CD14-positive monocyte (primary cell): ENCODE measurements at places on chromosomes 4 and X.

DNA sequence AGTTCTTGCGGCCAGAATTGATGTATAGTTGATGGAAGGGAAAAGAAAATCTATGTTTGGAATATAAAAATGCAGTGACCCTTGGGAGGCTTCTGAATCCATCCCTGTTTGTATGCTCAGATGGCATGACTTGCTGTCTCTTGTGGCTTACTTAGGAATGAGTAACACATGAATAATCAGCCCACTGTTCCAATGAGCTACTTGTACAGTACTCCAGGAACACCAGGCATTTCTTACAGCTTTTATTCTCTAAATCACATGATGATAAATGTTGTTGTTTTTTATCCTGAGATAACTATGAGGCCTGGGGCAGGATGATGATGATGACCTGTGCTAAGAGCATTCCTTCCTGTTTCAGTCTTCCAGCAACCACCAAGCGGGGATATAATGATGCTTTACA, 18.9 kb downstream of the TMPRSS11E start:
- DNase-seq: no peak

GRCh38 chr4:108446556-108446955, 173.8 kb upstream of the RPL34 start:
- DNase-seq: no peak

- DNase-seq: no peak
Measured at GRCh38 chr4:15525080-15525479, 55.4 kb downstream of the CC2D2A start.

DNA sequence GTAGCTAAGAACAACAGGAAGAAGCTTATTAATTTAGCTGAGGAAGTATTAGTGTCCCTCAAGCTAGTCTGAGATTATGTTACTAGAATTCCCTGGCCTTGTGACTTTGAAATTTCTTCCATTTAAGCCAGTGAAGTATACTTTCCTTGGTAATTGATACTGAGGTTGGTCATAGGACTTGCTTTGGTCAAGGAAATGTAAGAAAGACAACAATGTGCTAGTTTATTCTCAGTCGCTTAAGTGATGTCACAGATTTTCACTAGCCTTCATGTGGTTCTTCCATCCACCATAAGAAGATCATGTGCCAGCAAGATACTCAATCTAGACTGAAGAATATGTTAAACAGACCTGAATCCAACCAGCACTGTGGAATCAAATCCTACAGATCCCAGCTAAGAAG, 1140.1 kb downstream of the TECRL start:
- no peak for DNase-seq
